ENCODE measurements at places on chromosomes 13 and 19. TPM values are rescaled to one million over a fixed set of nuclear protein-coding genes. Genes with fewer than 3 reads are reported as not detected.

The BSPH1 gene
- not detected for total RNA-seq

The KIR3DL1 gene
- not detected for total RNA-seq

The WDR88 gene
- total RNA-seq, result not detected

The OR4F17 gene
- total RNA-seq, result not detected

The GFY gene
- total RNA-seq, result not detected

The ZNF419 gene
- 5.7 TPM for total RNA-seq

The SHC2 gene
- 1.7 TPM for total RNA-seq

The EXOC3L2 gene
- total RNA-seq, result 1.1 TPM

The NTN5 gene
- not detected for total RNA-seq

The THSD8 gene
- total RNA-seq, result 9.7 TPM

The STOML3 gene
- total RNA-seq, result not detected

The SIGLEC12 gene
- not detected for total RNA-seq

The PLEKHF1 gene
- 4.4 TPM for total RNA-seq

The IGFL3 gene
- total RNA-seq, result not detected

All from esophagus mucosa (tissue), 1 donor.